ENCODE measurements at places on chromosomes 7 and 10.

GRCh38 chr7:123096434-123096833, 100.9 kb upstream of the TAS2R16 start:
- DNase-seq, result no peak

GRCh38 chr7:158023681-158024350, 563.8 kb downstream of the PTPRN2 start:
- DNase-seq, result no peak

- no peak for DNase-seq
Measured at GRCh38 chr7:158052381-158053060, 535.1 kb downstream of the PTPRN2 start.

DNA sequence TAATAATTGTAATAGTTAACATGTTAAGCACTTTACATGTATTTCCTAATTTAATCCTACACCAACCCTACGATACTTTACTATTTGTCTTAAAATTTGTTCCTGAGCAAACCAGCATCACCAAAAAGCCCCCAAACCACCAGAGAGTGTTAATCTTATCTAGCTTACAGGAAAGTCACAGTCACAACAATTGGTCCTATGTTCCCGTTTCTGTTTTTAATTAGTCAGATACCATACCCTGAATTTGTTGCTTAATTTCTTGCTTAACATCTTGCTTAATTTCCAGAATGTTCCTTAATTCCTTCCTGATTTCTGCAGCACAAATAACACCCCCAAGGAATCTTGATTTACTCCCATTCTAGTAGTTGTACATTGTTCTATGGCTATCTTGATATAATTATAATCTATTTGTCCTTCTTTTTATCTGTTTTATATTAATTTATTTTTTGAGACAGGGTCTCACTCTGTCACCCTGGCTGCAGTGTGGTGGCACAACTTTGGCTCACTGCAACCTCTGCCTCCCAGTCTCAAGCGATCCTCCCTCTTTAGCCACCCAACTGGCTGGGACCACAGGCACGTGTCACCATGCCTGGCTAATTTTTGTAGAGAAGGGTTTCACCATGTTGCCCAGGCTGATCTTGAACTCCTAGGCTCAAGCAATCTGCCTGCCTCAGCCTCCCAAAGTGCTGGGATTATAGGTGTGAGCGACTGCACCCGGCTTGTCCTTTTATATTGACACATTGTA, 6.6 kb upstream of the PDSS1 start:
- no peak for DNase-seq

DNA sequence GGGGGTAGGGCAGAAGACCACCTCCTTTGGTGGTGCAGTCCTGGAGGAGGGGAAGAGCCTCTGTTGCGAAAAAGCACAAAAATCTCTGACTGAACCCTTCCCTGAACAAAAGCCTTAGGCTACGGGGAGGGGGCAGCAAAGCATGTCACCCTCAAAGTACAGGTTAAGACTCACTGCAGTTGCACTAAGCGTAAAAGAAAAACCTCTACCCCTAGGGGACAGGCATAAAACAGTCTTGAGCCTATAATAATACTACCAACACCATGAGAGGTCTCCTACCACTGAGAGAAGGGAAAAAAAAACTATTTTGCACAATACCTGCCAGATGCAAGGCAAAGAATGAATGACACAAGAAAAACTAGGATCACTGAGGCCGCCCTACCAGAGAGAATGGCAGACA, 17.3 kb downstream of the TNPO3 start:
- DNase-seq, result no peak

GRCh38 chr7:131109011-131109758, 218.5 kb upstream of the MKLN1 start:
- no peak for DNase-seq

GRCh38 chr10:125482637-125483036, 200.3 kb downstream of the TEX36 start:
- no peak for DNase-seq

DNA sequence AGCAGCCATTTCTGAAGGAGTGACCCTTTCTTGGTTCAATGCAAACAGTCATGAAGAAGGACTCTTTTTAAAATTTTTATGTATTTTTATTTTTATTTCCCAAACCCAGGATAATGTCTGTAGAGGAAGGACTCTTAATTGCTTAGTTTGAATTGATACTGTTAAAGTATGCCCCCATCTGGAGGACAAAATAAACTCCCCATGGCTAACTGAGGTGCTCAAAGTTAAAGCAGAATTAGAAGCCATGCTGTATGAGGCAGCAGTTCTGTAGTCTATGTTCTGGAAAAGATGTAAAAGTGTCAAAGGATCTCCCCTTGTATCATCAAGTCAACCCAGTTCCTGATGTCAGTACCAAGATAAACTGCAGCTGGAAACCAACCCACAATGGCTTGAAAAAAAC, 617.9 kb upstream of the GRM3 start:
- no peak for DNase-seq

DNA sequence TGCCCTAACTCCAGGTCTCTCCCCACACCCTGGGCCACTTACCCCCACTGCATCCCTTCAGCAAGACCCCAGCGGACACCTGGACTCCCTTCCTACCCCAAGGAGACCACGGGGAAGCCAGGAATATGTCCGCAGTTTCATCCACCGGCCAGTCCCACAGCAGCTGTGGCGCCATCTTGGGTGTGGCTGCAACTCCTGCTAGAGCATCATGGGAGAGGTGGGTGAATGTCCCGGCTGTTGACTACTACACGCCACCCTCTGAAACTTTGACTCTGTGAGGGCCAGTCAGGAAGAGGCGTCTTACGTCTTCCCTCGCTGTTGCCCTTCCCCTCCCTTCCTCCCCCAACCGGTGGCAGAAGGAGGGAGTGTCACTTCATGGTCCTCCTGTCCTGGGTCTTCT, 238.3 kb upstream of the RNF32 start:
- no peak for DNase-seq

DNA sequence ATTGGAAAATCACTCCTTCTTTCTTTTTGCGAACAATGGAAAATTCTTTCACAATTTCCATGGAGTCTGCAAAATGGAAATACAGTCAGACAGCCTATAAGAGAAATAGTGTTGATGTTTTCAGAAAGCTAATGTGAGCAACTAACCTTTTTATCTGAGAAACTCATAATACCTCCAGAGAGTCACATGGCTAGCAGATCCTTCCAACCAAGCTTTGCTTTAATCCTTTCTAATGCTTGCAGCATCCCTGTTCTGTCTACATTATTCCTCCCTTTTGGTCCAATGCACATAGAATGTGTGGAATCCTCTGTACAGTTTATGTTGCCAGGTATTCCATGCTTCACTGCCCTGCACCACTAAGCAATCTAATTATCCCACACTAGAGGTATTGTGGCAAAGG, 717.5 kb upstream of the LRRN3 start:
- DNase-seq, result no peak

- no peak for DNase-seq
Measured at GRCh38 chr7:70208236-70209063, 610.2 kb downstream of the AUTS2 start.

- DNase-seq, result peak; percentile 58
Measured at GRCh38 chr10:98262571-98262970, 5.4 kb downstream of the LOXL4 start.

GRCh38 chr10:123287594-123288247, 133.5 kb downstream of the BUB3 start:
- peak; percentile 43 for DNase-seq

GRCh38 chr10:79285315-79286197, 61.7 kb upstream of the PPIF start:
- no peak for DNase-seq

GRCh38 chr7:41977151-41977651, 259.8 kb downstream of the GLI3 start:
- no peak for DNase-seq

DNA sequence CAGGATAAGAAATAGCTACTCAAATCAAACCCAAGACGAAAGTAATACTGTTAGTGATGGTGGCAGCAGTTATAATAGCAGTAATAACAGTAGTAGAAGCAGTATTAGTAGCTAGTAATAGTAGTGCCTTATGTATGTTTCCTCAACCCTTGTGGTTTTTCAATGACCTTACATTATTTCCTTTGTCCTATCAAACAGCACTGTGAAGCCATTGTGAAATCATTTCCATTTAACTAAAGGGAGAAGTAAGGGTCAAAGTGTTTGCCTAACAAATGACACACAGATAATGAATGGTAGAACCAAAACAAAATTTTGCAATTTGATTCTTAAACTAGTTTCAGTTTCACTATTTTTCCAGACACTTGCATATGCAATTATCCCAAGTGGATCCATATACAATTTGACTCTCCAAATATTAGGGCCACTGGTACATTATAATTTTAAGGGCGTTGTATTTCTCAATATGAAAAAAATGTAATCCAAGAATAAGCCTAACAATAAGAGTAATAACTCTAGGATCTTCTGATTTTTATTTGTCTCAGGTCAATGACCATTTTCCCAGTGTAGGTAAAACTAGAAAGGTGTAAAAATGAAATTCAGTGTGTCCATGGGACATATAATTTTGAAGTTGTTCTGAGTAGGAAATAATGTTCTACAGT, 33.7 kb upstream of the TMEM26 start:
- no peak for DNase-seq

DNA sequence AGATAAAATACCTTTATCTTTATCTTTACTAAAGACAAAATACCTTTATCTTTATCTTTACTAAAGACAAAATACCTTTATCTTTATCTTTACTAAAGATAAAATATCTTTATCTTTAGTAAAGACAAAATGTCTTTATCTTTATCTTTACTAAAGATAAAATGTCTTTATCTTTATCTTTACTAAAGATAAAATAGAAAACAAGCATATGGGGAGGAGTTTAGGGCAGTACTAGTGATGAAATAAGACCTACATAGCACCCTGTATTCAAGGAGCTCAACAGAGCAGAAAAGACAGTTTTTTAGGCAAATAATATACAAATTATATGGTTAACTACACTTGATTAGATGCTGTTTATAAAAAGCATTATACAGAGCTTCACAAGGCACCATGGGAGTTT, 19.3 kb downstream of the ANKRD22 start:
- no peak for DNase-seq

DNA sequence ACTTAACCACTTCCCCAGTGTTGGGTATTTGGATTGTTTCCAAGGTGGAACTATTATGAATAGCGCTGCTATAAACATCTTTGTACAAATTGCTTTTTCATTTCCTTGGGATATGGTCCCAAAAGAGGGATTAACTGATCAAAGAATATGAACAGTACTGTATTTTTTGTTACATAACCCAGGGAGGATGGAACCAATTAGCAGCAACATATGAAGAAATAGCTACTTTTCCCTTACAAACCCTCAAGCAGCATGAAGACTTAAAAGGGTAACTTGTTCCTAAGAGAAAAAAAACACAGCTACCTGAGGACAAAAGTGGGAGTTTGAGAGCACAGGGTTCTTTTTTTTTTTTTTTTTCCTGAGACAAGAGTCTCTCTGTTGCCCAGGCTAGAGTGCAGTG, 13.1 kb upstream of the TLX1 start:
- no peak for DNase-seq

- DNase-seq, result no peak
Measured at GRCh38 chr7:148521271-148521670, 69.3 kb upstream of the C7orf33 start.

GRCh38 chr7:1706381-1706720, 36.3 kb downstream of the ELFN1 start:
- no peak for DNase-seq

- no peak for DNase-seq
Measured at GRCh38 chr7:29243910-29244655, 49.5 kb downstream of the CHN2 start.

GRCh38 chr10:124641282-124642087, 102.7 kb downstream of the FAM53B start:
- no peak for DNase-seq

GRCh38 chr10:69101451-69102095, 13.7 kb downstream of the SRGN start:
- DNase-seq, result no peak

- DNase-seq, result no peak
Measured at GRCh38 chr10:93154531-93154930, 80.8 kb downstream of the CYP26A1 start.

- DNase-seq, result no peak
Measured at GRCh38 chr10:101892782-101893391, 49.3 kb upstream of the KCNIP2 start.

DNA sequence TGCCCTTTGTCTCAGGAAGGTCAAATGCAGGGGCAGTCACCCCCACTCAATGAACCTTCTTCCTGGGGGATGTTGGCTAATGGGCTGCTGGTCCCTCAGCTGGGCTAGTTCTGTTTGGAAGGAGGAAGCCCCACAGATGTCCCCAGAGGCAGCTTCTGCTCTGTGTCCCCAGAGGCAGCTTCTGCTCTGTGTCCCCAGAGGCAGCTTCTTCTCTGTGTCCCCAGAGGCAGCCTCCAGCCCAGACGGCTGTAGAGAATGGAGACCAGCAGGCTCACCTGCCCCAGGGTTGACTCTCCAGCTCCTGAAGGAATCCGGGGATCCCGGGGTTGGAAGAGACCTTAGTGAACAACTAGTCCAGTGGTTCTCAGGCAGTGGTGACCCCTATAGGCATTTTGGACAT, 62.5 kb upstream of the LEP start:
- DNase-seq, result no peak

- no peak for DNase-seq
Measured at GRCh38 chr7:113414401-113415035, 296.2 kb upstream of the SMIM30 start.

- no peak for DNase-seq
Measured at GRCh38 chr7:65448816-65449504, 75.3 kb downstream of the ZNF92 start.

- no peak for DNase-seq
Measured at GRCh38 chr10:15605740-15606369, 113.9 kb downstream of the ITGA8 start.

DNA sequence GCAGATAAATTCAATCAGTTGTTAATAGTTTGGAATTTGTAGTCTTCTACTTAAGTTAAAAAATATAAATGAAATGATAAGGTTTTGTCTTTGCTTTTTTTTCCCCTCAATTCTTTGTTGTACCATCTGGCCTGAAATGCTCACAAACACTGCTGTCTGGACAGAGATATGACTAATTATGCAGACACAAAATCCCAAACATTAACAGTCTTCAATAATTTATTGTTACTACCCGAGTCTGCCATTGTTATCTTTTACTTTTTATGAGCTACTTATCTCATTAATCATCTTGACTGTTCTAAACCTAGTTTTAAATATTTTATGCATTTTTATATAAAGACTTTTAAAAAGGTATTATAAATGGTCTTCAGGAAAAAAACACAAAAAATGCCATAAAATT, 64.7 kb upstream of the THSD7A start:
- DNase-seq, result no peak

GRCh38 chr10:36717118-36717517, 408.3 kb upstream of the ANKRD30A start:
- DNase-seq, result no peak

GRCh38 chr7:155210356-155210755, 87.3 kb upstream of the INSIG1 start:
- DNase-seq, result no peak

DNA sequence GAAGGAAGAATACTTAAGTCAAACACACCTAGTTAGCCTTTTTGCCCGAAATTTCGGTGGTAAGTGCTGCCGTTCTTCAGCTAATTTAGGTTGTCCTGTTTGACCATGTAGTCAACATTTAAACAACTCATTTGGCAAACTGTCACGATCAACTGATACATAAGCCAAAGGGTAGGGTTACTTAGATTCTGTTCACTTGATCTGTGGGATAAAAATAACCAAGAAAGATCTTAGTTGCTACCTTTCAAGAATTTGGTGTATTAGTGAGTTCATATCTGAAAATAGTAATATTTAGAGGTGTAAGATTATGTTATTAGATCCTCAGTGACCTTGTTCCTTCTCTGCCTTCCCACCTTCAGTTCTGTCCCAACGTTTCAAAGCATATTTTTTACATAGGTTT, 2.0 kb downstream of the TNKS2 start:
- DNase-seq, result no peak

- no peak for DNase-seq
Measured at GRCh38 chr10:35843524-35844181, 201.6 kb upstream of the FZD8 start.

- DNase-seq, result no peak
Measured at GRCh38 chr10:85977642-85978041, 389.0 kb downstream of the GRID1 start.

Data from 8988T (cell line).